NCI-H2081 treated with DMSO at 0.1 percent for 48 hours (cell line): ENCODE measurements at places on chromosomes 1 and 21.
A peak's percentile ranks its signal among the peaks of the same experiment; 100 is the strongest.

DNA sequence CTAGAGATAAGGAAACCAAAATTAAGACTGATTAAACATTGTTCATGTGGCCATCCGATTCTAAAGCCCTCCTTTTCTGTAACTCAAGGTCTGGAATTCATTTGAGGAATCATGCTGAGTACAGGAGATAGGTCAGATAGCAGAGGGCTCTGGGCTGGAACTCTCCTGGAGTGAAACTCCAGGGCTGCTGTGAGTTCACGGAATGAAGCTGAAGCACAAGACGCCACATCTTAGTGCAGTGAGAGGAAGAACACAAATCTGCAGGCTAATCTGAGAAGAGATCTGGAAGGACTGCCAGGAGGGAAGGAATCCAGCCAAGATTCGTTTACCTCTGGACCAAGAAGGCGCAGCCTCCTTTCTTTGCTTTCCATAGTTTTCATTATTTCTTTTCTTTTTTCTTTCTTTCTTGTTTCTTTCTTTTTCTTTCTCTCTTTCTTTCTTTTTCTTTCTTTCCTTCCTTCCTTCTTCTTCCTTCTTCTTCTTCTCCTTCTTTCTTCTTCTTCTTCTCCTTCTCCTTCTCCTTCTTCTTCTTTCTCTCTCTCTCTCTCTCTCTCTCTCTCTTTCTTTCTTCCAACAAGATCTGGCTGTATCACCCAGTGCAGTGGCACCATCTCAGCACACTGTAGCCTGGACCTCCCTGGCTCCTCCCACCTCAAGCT, 74.8 kb upstream of the ATP1B1 start:
- DNase-seq = no peak

DNA sequence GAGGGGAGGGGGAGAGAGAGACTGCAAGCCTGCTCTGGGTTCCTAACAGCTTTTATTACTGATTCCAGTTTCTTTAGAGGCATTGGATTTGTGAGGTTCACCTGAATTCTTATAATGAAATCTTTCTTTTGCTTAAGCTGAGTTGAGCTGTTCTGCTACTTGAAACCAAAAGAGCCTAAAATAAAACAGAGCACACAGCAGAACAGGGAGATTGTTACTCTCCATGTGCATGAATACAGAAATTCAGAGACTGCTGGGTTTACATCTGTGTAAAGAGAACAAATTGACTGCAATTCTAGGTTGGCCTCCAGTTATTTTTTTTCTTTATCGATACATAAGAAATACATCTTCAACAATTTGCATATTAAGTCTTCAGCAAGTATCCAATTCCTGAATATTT, 168.8 kb upstream of the NRIP1 start:
- DNase-seq = no peak

- no peak for DNase-seq
Observed at GRCh38 chr1:1337793-1338147, 6.7 kb downstream of the TAS1R3 start.

- DNase-seq = no peak
Observed at GRCh38 chr1:103208844-103209243, 100.5 kb upstream of the COL11A1 start.

DNA sequence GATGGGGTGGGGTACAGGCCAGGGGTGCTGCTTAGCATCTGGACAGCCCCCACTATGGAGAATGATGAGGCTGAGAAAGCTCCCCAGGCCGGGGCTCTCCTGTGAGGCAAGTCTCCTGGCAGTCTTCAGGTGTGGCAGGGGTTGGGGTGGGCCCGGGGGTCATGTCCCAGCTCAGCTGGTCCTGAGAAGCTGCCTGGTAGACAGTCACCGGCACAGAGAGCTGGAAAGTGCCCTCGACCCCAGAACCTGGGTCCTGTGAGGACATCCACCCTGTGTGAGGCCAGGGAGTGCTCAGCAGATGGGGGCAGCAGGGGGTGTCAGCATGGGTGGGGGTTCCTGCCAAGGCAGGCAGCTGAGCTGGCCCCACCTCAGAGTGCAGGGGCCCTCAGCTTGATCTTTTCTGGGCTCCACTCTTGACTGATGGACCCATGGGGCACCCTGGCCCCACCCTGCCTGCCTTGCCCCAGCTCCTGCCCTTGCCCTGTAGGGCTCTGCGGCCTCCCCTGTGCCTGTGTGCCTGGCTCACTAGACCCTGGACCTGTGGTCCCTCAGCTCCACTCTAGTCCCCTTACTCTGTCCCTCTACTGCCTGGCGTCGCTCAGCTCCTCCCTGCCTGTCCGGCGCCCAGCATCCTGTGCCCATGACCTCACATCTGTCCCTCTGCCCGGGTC, 5.8 kb downstream of the IBA57 start:
- no peak for DNase-seq

DNA sequence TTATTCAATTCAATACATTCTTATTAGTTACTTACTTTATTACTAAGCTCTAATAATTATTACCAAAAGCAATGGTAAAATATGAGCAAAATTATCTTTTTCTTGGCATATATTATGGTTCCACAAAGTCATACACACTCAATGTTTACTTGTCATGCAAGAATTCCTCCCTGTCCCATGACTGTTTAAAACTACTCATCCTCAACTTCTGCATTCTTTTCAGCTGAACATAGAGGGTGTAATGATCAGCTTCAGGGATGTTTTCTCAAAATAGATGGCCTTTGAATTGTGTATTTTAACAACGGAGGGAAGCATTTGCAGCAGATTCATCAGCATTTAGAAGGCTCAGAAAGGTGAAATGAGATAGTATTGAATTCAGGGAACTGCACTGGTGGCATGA, 499.0 kb downstream of the RWDD3 start:
- DNase-seq = no peak

GRCh38 chr1:25338986-25339385, 852 bp downstream of the TMEM50A start:
- DNase-seq = no peak

DNA sequence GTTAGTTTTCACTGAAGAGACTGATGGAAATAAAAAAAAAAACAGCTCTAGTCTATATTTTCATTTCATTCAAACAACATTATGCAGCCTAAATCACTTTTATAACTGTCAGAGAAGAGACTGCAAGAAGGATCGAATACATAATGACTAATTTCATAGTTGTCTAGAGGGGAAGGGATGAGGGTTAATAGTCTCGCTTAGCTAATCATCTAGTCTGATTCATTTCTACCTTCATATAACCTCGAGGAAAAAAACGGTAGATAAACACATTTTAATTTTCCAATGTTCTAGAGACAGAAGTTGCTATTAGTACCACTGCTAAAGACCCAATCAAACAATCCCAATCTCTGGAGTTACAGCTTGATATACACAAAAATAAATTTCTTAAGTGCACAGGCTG, 3.5 kb downstream of the FUBP1 start:
- DNase-seq = no peak

DNA sequence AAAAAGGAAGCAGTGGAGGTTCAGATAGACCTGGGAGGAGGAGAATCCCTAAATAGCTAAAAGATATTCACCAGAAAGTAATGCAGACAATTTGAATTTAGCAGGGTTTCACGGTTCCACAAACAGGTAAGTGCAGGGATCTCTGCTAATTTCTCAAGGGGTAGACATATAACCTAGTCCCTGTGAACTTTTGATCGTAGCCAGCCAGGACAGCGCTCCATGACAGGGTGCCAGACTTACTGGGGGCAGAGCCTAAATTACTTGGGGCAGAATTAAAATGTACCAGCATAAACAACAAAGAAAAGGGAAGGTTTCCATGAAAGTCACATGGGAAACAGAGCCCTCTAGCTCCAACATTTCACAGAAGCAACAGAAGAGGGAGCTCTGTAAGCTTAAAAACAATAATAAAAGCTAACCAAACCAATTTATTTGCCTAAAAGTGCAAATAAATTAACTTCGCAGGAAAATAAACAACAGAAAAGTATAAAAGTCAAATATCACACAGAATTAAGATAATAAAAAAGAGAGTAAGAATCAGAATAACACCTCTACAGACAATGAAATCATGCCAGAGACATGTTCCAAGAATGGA, 198.3 kb downstream of the DUSP10 start:
- no peak for DNase-seq

DNA sequence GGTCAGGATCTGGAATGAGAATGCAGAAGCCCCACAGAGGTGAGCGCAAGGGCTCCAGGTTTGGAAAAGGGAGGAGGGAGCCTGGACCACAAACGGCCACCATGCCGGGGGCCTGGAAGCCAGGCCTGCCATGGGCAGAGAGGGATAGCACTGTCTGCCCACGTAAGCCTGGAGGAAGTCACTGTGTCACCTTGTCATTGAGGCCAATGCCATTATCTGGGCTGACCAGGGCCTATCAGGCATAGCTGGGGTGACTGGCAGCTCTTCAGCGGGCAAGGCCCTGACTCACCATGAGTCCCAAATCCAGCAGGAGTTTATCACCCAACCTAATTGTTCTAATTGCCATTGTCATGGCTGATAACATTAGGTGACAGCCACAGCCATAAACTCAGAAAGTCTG, 84.6 kb downstream of the MATN1 start:
- DNase-seq = no peak

DNA sequence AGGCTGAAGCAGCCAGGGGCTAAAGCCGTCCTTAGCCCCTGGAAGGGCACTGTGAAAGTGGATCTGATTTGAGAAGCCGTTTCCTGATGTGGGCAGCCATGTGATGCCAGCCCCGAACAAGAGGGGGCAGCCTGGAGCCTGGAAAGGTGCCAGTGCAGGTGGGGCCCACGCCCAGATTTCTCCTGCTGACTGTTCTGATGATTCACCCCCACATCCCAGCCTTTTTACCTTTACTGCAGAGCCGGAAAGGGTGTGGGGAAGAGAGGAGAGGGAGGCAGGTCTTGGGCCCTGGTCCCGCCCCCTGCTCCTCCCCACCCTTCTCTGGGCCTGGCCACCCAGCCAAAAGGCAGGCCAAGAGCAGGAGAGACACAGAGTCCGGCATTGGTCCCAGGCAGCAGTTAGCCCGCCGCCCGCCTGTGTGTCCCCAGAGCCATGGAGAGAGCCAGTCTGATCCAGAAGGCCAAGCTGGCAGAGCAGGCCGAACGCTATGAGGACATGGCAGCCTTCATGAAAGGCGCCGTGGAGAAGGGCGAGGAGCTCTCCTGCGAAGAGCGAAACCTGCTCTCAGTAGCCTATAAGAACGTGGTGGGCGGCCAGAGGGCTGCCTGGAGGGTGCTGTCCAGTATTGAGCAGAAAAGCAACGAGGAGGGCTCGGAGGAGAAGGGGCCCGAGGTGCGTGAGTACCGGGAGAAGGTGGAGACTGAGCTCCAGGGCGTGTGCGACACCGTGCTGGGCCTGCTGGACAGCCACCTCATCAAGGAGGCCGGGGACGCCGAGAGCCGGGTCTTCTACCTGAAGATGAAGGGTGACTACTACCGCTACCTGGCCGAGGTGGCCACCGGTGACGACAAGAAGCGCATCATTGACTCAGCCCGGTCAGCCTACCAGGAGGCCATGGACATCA, at the start of gene SFN:
Gene SFN (plus strand): TSS at position 369 of the 904 bp plus-strand sequence. CDS start 64 bp downstream, at position 433.
- DNase-seq = peak; percentile 57

DNA sequence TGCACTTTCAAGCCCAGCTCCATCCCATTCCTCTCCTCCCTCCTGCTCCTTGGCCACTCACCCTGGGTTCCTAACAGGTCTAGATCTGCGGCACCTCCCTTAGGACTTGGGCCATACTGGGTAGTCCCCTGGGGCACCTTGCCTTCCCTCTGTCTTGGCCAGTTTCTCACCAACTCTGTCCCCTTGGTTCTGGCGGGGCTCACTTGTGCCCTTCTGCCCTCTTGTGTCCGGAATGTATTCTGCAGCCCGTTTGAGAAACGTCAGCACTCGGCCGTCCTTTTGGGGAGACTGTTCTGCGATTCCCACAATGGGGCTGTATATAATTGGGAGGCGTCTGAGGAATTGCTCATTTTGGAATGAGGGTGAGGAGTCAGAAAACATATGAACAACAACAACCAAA, 162.4 kb downstream of the ZSCAN20 start:
- no peak for DNase-seq

DNA sequence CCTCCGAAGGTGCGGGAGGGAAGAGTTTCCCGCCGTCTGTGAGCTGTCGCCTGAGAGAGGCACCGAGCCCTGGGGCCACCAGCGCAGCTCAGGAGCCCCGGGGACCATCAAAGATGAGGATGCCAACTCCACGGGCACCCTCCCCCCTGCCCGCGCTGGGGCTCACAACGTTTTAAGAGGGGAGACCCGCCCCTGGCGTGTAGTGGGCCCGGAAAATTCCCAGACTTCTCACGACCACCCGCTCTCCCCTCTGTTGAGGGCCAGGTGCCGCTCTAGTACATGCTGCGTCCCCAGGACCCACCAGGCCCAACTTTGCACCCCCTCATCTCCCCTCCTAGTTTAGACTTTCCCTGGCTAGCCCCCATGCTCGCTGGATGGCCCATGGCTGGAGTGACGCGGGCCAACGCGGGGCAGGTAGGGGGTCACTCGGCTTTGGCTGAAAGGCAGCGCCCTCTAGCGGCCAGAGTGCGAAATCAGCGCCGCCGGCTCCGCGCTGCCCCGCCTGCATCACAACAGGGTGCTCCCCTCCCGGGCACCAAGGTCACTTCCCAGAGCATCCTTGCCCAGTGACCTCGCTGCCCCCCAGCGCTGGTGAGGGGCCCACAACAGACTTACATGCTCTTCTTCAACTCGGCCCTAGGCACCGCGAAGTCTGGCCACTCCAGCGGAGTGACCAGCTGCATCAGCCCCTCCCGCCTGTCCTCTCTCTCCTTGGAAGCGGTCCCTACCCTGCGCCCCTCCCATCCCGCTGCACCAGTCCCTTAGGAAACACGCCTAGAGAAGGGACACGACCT, 1.8 kb downstream of the CD160 start:
- no peak for DNase-seq

DNA sequence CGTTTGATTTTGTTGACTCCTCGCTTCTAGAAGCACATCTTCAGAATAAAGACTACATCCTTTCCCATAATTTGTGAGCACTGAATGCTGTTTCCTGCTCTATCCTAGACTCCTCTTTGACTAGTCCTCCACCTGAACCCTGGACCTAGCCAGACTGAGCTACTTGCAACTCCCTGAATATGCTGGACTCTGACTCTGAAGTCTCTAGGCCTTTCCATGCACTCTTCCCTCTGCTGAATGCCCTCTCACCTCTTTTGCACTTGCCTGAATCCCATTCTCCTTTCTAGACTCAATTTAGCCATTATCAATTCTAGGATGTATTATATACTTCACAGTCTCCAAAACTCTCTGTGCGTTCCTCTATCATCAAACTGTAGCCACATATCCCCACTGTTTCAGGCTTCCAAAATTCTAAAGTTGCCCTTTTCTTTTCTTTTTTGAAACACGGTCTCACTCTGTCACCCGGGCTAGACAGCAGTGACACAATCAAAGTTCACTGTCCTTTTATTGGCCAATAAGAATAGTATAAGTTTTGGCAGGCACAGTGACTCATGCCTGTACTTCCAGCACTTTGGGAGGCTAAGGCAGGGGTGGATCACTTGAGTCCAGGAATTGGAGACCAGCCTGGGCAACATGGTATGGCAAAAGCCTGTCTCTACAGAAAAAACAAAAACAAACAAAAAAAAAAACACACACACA, 127.0 kb downstream of the LTN1 start:
- DNase-seq = no peak
